ENCODE measurements at places on chromosomes 7 and 10. TPM values are rescaled to one million over a fixed set of nuclear protein-coding genes. Genes with fewer than 3 reads are reported as not detected.

- DNase-seq = no peak
Measured at GRCh38 chr7:120064565-120064964, 208.4 kb upstream of the KCND2 start.

The HOXA9 gene
- 2.3 TPM for polyA plus RNA-seq

DNA sequence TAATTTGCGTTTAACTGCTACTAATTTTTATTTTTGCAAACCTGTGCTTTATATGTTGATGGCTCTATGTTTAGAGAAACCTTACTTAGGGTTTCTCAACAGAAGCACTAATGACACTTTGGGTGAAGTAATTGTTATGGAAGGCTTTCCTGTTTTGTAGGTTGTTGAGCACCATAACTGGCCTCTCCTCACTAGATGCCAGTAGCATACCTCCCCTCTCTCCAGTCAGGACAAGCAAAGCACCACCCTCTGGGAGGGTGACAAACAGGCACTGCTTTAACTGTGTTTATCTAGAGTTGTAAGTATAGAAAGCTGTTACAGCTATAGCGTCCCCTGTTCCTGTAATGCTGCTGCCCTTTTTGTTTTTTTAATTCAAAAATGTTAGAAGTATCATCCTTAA is 60.9 kb downstream of the WAC start:
- no peak for DNase-seq

GRCh38 chr7:32502728-32503127 is 7.4 kb downstream of the AVL9 start:
- no peak for DNase-seq

The AZGP1 gene
- polyA plus RNA-seq = not detected

DNA sequence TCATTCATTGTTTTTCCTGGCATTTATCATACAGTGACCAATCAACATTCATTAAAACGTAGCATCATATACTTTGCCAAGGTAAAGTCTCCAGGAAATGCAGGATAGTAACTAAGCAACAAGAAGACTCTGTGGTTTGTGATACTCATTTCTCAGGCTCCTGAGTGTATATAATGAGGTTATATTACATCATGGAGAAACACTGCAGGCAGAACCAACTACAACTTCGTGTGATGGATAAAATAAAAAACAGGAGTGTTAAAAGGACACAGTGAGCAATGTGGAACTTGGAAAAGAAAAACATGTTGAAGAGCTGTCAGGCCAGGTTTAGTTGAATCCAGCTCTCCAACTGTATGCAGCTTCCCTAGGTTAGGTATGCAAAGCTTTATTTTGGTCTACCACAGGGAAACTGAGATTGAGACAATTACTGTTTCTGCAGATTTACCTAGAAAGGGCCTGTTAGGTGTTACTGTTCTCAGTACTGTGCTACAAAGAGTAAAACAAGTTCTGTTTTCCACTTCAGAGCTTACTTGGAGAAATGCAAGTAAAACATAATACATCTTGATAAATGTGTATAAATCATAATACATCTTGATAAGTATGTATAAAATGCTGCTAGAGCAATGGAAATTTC is 7.8 kb upstream of the CCNY start:
- DNase-seq = no peak

GRCh38 chr10:3339531-3339950 is 167.0 kb upstream of the PITRM1 start:
- peak; percentile 25 for DNase-seq

DNA sequence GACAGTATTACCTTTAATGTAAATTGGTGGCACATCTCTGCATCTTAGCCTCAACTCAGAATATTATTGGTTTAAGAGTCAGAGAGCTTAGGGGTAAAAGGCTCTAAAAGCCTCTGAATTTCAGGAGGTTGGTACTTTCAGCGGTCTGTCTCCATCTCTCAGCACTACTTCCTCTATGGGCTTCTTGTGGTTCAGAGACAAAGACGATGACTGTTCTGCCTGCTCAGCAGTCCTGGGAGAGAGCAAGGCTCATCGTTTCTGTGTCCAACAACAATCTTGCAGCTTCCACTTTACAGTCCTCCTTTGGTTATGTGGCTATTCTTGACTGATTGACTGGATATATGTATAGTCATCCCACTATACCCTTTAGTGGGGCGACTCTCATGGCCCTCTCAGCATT is 394.7 kb downstream of the AUTS2 start:
- DNase-seq = no peak

GRCh38 chr7:74365322-74366022 is 76.3 kb downstream of the CLIP2 start:
- DNase-seq = no peak

The TFR2 gene
- polyA plus RNA-seq = 0.79 TPM

GRCh38 chr7:107799647-107800264 is 3.3 kb downstream of the SLC26A3 start:
- no peak for DNase-seq

DNA sequence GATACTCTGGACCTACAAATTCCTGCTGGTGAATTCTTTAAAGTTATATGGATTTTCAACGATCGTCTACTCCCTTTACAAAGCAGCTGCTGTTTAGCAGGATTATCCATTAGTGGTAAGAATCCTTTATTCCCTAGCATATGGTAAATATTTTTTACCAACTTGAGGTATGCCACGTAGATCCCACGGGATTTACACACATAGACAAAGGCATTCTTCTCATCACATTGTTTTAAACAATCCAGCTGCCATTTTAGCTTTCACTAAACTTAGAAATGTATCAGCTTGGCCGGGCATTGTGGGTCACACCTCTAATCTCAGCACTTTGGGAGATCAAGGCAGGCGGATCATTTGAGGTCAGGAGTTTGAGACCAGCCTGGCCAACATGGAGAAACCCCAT is 148.0 kb upstream of the SH2B2 start:
- DNase-seq = no peak

The GAD2 gene
- not detected for polyA plus RNA-seq
